Endothelial cell (in vitro differentiated cells): ENCODE measurements at places on chromosomes 7 and 10. TPM values are rescaled to one million over a fixed set of nuclear protein-coding genes. Genes with fewer than 3 reads are reported as not detected.

RADIL gene
- 2.4 TPM for total RNA-seq

CYP26C1 gene
- total RNA-seq, result 0.31 TPM

AOAH gene
- total RNA-seq, result 0.28 TPM

FAM149B1 gene
- total RNA-seq, result 24.8 TPM

NUTM2E gene
- 0.46 TPM for total RNA-seq

RASA4B gene
- 6.2 TPM for total RNA-seq

CAV1 gene
- 48.2 TPM for total RNA-seq

TAC1 gene
- 9.1 TPM for total RNA-seq

TMEM130 gene
- total RNA-seq, result not detected

SPDYE2 gene
- total RNA-seq, result not detected

FBXL13 gene
- 3.4 TPM for total RNA-seq

SLC18A3 gene
- total RNA-seq, result 0.72 TPM

SLC18A2 gene
- total RNA-seq, result 1.3 TPM

RBP3 gene
- not detected for total RNA-seq

SLC39A12 gene
- total RNA-seq, result 0.10 TPM

CHAT gene
- total RNA-seq, result 0.23 TPM

KCNH2 gene
- 3.4 TPM for total RNA-seq

AGFG2 gene
- 48.6 TPM for total RNA-seq

AKR1C3 gene
- total RNA-seq, result 2.8 TPM

CCDC7 gene
- 5.4 TPM for total RNA-seq

CXCL12 gene
- total RNA-seq, result 0.97 TPM

LIPM gene
- 0.31 TPM for total RNA-seq

ZWINT gene
- 36.7 TPM for total RNA-seq

SAMD9 gene
- 0.56 TPM for total RNA-seq

ADAP1 gene
- 1.7 TPM for total RNA-seq

LLCFC1 gene
- not detected for total RNA-seq

GLI3 gene
- total RNA-seq, result 24.9 TPM

PON3 gene
- total RNA-seq, result 50.9 TPM

GIMAP8 gene
- total RNA-seq, result 143 TPM

MYL10 gene
- total RNA-seq, result not detected

ARHGAP19 gene
- 19.8 TPM for total RNA-seq

INA gene
- total RNA-seq, result 0.23 TPM

CEP55 gene
- 3.5 TPM for total RNA-seq

TAS2R4 gene
- total RNA-seq, result 1.1 TPM

KIF11 gene
- 9.4 TPM for total RNA-seq
